Activated T-cell treated with anti-CD3 and anti-CD28 coated beads, Interleukin-2, amount 50 U/mL, for 72 hours (primary cell): ENCODE measurements at places on chromosomes 12 and 14. TPM values are rescaled to one million over a fixed set of nuclear protein-coding genes. Genes with fewer than 3 reads are reported as not detected.

DNA sequence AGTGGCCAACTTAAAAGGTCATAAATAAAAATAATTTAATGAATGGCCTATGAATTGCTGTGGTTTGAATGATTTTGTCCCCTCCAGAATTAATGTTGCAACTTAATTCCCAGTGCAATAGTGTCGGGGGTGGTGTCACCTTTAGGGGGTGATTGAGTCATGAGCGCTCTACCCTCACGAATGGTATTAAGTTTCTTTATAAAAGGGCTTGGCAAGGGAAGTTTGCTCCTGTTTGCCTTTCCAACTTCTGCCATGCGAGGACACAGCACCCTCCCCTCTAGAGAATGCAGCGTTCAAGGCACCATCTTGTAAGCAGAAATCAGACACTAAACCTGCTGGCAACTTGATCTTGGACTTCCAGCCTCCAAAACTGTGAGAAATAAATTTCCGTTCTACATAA, 253.3 kb downstream of the ATXN7L3B start:
- no peak for DNase-seq
- no peak overlapping the region for H3K4me3 ChIP-seq
- no peaks in the 10 kb centered on the region for H3K4me1 ChIP-seq
- no peak overlapping the region for H3K27ac ChIP-seq
- H3K27me3 ChIP-seq = peaks cover 5% of the 10 kb centered on the region

GRCh38 chr12:98154850-98155249, 360.5 kb upstream of the TMPO start:
- DNase-seq = no peak
- H3K4me1 ChIP-seq = no peaks in the 10 kb centered on the region
- no peak overlapping the region for H3K4me3 ChIP-seq
- H3K27me3 ChIP-seq = no peaks in the 10 kb centered on the region

GRCh38 chr14:22850944-22851764, 14.8 kb downstream of the MMP14 start:
- no peak overlapping the region for H3K4me3 ChIP-seq
- peaks cover 18% of the 10 kb centered on the region for H3K27me3 ChIP-seq
- DNase-seq = peak; percentile 62
- H3K36me3 ChIP-seq = peaks cover 2% of the 10 kb centered on the region

DNA sequence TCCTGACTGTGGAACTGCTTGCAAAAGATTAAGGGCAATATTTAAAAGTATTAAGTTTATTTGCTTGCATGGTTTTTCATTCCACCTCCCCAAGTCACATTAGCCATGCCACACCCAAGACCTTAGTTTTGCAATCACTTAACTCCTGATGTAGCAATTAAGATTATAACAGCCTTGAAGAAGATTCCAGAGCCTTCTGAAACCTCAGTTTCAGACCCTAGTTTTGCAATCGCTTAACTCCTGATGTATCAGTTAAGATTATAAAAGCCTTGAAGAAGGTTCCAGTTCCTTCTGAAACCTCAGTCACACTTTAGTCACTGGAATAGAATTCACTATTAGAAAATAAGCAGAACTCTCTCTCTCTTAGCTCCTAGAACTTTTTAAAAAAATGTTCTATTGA, 42.7 kb upstream of the DCN start:
- DNase-seq = no peak
- no peak overlapping the region for H3K27ac ChIP-seq
- H3K4me3 ChIP-seq = no peak overlapping the region
- H3K36me3 ChIP-seq = no peaks in the 10 kb centered on the region

ERG28 gene
- total RNA-seq = 14.5 TPM

ACSS3 gene
- total RNA-seq = not detected

ERP27 gene
- total RNA-seq = 4.0 TPM

PAX9 gene
- total RNA-seq = 0.23 TPM

TMPRSS12 gene
- total RNA-seq = not detected
